ENCODE measurements at places on chromosomes 4 and X.

- H3K4me3 ChIP-seq = no peak overlapping the region
- DNase-seq = no peak
- no peak overlapping the region for H3K27ac ChIP-seq
- peaks cover 2% of the 10 kb centered on the region for H3K27me3 ChIP-seq
- no peaks in the 10 kb centered on the region for H3K36me3 ChIP-seq
Observed at GRCh38 chr4:158302076-158302866, 92.0 kb downstream of the TMEM144 start.

- H3K36me3 ChIP-seq = no peaks in the 10 kb centered on the region
- no peak overlapping the region for H3K4me3 ChIP-seq
- DNase-seq = no peak
- no peaks in the 10 kb centered on the region for H3K4me1 ChIP-seq
- H3K27ac ChIP-seq = no peak overlapping the region
- H3K27me3 ChIP-seq = no peaks in the 10 kb centered on the region
Observed at GRCh38 chr4:4480205-4480604, 61.6 kb downstream of the STX18 start.

- H3K4me3 ChIP-seq = no peak overlapping the region
- H3K4me1 ChIP-seq = no peaks in the 10 kb centered on the region
- no peaks in the 10 kb centered on the region for H3K27me3 ChIP-seq
- no peak for DNase-seq
Observed at GRCh38 chr4:186451982-186452381, 103.4 kb downstream of the MTNR1A start.

- H3K36me3 ChIP-seq = no peaks in the 10 kb centered on the region
- peaks cover 10% of the 10 kb centered on the region for H3K27me3 ChIP-seq
- no peak for DNase-seq
- no peaks in the 10 kb centered on the region for H3K4me1 ChIP-seq
Observed at GRCh38 chrX:15929194-15929593, 74.6 kb upstream of the AP1S2 start.

GRCh38 chr4:73952352-73952751, 29.5 kb downstream of the PF4 start:
- H3K36me3 ChIP-seq = no peaks in the 10 kb centered on the region
- H3K27ac ChIP-seq = no peak overlapping the region
- no peak overlapping the region for H3K4me3 ChIP-seq
- H3K4me1 ChIP-seq = no peaks in the 10 kb centered on the region
- no peak for DNase-seq

Data from activated CD4-positive, alpha-beta T cell treated with anti-CD3 and anti-CD28 coated beads, Interleukin-2, amount 10 ng/mL, durations not matched to agents 7 days and 5 days (primary cell).